ENCODE measurements at places on chromosomes 13 and 19.
A peak's percentile ranks its signal among the peaks of the same experiment; 100 is the strongest.

DNA sequence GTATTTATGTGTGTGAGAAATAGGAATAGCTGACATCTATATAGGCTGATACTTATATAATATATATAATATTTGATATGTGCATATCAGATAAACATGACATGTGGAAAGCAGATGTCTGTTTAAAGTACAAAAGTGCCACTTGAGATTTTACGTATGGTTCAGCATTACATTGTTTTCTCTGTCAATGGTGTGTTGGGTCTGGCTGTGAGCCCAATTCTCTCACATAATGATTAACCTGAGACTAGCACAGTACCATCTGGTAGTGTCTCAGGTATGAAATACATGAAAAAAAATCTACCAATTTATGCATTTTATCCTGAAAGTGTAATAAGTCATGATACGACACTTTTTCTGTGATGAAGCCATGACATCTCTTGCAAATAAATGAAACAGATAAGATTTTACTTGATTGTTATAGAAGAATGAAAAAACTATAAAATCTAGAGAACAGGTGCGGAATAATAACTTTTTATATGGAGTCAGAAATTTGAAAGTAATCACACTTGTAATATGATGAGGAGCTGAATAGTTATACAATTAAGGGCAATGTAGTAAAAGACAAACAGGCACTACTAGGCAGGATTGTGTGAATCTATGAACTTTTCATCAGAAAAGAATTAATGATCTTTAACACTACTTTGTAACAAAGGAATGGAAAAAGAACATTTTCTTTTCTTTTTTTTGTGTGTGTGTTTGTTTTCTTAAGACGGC is 1405.0 kb downstream of the OLFM4 start:
- peak; percentile 69 for DNase-seq

DNA sequence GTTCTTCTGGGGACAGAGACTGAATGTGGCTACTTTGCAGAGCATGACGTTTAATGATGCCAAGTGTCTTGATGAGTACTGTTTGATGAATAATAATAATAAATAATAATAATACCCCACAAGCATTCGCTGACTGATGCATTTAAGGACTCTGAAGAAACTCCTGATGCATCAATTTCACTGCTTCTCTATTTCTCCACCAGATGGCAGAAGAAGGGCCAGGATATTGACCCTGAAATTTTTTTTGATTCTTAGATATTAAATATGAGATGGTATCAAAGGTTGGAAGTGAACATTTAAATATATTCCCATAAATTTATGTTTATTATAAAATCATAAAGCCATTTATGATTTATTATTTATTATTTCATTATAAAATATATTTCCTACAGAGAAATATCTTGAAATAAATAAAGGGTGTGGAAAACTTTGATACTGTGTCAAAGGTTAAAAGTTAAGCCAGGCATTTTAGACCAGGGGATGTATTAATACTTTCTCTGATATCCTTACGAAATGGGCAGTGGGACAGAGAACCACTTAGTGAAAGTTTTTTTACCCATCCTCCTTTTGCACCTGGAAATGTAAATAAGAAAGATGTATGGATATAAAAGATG is 170.9 kb downstream of the LACC1 start:
- DNase-seq, result no peak

DNA sequence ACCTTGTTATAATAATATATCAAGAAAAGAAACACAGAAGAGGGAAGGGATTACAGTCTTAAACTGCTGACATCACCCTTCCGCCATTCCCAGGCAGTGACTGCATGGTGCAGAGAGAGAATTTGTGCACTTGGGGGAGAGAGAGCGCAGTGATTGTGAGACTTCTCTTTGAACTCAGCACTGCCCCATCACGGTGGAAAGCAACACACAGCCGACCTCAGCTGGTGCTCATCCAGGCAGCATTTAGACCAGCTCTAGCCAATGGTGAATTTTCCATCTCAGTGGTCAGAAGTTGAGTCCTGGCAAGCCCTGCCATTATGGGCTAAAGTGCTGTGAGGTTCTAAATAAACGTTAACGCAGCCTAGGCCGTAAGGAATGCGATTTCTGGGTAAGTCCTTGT is 1681.5 kb downstream of the EFNB2 start:
- DNase-seq, result no peak

DNA sequence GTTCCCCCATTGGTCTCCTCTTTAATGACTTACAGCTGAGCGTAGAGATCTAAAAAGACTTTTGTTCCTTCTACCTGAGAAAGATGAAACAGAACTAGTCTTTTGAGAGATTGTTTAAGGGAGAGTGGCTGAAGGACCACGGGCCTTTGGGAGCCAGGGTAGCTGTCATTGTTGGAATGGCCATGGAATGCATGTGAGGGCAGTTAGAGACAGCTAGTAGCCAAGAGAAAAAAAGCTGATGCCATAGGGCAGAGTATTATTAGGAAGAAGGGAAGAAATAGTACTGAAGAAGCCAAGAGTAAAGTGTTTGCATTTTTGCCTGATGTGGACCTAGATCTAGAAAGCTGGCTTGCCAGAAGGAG is 5.6 kb downstream of the ZNF507 start:
- no peak for DNase-seq

GRCh38 chr13:51697181-51697580 is 106.8 kb downstream of the DHRS12 start:
- DNase-seq, result no peak

- no peak for DNase-seq
Measured at GRCh38 chr19:40524655-40525054, 52.0 kb upstream of the SHKBP1 start.

- no peak for DNase-seq
Measured at GRCh38 chr13:41268764-41269163, 5.4 kb upstream of the MTRF1 start.

- DNase-seq, result no peak
Measured at GRCh38 chr19:33325920-33326319, 23.6 kb upstream of the CEBPA start.

GRCh38 chr19:33343859-33344572 is 29.5 kb upstream of the CEBPG start:
- DNase-seq, result no peak

DNA sequence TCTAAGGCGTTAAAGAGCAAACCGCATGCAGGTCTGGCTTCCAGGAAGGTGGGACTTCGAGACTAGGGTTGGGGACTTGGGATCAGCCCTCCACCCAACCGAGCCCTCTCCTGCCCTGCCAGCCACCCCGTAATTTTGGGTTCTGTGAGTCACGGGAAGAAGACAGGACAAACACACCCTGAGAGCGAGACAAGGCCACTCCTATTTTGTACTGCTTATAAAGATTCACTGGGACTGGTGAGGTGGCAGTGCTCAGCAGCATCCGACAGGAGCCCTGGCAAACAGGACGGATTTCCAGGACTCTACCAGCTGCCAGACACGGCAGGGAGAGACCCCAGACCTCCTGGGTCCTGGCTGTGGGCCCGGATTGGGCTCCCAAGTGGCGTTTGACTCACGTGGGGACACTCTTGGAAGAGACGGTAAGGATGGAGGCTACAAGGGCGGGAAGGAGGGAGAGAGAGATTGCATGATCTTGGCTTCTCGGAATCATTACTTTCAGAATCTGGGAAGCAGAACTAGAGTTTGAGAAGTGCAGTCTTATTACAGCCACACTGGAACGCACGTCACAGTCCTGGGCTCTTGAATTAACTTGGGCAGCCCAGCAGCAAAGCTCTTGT is at the start of gene C5AR2:
Gene C5AR2 (plus strand): TSS at position 245 of the 617 bp plus-strand sequence. CDS start 8,625 bp downstream, outside the sequence.
- no peak for DNase-seq

GRCh38 chr13:29718694-29719093 is 123.2 kb upstream of the SLC7A1 start:
- no peak for DNase-seq

DNA sequence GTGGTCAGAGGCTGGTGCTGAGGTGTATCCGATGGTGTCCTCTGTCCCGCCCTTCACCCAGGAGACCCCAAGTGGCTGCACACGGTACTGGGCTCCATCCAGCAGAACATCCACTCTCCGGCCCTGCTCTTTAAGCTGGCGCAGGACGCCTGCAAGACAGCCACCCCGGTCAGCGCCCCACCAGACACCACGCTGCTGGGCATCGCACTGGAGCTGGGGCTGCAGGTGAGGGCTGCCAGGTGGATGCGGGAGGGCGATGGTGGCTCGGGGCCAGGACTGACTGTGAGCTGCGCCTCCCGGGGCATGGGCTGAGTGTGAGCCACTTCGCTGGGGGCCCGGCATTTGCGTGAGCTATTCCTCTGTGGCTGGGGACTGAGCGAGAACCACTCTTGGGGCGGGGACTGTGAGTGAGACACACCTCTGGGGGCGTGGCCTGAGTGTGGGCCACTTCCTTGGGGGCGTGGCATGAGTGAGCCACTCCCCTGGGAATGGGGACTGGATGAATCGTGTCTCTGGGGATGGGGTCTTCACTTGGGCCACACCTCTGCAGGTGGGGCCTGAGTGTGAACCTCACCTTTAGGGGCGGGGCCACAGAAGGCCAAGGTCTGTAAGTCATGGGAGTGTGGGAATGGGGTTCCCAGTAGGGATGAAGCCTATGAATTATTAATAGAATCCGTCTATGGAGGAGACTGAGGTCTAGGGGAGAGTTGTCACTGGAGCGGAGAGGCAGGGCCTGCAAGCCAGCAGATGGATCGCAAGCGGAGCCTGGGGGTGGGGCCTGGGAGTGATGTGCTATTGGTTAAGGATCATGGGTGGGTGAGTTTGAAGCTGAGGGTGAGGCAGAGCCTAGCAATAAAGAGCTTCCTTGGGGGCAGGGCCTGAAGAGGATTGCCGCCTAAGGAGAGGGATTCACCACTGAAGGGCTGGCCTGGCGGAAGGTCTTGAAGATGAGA is 30.5 kb downstream of the ZSWIM4 start:
- no peak for DNase-seq

DNA sequence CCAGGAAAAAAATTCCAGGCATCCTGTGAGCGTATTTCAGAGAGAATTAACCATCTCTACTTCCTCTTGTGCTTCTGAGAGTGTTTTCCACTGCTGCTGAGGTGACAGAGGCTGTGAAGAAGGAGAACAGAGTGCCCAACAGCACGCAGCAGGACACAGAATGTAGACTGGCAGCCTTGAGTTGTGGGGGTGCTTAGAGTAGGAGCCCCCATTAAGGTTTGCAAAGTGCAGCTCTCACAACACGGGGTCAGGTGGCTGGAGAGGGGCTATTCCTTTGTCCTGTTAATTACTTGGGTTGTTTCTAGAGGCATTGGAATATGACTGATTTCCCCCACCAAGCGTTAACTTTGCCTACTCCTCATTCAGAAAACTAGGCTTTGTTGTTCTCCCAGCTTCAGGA is 370.6 kb downstream of the TSHZ3 start:
- no peak for DNase-seq

- no peak for DNase-seq
Measured at GRCh38 chr19:28497137-28497536, 715.8 kb downstream of the UQCRFS1 start.

GRCh38 chr19:44623080-44623479 is 9.7 kb downstream of the IGSF23 start:
- DNase-seq, result no peak

- DNase-seq, result peak; percentile 21
Measured at GRCh38 chr13:21478881-21479808, 20.0 kb upstream of the ZDHHC20 start.

- no peak for DNase-seq
Measured at GRCh38 chr13:36885901-36886300, 34.1 kb downstream of the SMAD9 start.

DNA sequence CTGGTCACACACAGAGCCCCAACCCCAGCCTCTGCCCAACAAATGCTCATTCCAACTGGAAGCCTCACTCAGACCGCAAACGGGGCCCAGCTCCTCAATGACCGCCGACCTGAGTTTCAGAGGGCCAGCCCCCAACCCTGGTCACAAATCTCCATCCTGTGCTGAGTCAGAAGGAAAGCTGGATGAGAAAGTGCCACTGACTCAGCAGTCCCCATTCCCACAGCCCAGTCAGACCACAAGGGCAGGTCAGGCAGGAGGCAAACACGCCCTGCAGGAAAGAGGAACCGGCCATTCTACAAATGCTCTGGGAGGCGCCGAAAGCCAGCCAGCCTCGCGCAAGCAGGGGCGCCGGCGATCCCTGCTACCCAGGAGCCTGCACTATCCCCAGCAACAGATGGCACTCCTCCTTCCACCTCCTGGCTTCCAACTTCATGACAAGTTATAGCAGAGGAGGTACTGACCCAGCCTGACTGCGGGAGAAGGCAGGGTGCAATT is 14.1 kb upstream of the PRKD2 start:
- DNase-seq, result no peak

DNA sequence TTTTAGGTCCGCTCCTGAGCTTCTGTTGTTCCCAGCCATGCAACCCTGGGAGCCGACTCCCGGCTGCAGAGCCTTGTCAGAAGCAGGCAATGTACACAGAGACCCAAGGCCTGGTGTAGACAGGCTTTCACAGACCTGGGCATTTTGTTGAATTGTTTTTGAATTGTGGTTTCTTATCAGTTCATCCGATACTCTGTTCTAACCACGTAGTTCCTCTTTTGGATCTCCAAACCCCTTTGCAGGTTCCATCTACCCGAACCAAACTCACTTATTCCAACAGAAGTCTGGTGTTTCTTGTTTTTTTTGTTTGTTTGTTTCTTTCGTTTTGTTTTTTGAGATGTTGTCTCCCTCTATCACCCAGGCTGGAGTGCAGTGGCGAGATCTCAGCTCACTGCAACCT is 6.3 kb upstream of the NLRP2 start:
- no peak for DNase-seq

DNA sequence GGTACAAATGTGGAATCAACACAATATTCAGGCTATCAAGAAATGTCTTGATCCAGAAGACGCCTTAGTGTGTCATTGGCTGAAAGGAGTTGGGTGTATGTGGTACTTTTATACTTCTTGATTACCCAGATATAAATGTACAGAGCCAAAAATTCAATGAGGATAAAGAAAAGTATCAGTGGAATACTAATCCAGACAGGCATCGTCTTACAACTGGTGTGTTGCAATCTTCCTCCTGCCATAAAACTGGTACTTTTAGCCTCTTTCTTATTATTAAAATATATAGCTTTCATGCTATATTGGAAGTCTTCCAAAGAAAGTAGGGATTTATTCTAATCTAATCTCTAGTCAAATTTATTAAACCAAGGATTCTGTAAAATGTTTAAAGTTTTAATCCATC is 388.6 kb upstream of the MIR17HG start:
- DNase-seq, result no peak

GRCh38 chr19:48355365-48355954 is 8.3 kb downstream of the TMEM143 start:
- no peak for DNase-seq

DNA sequence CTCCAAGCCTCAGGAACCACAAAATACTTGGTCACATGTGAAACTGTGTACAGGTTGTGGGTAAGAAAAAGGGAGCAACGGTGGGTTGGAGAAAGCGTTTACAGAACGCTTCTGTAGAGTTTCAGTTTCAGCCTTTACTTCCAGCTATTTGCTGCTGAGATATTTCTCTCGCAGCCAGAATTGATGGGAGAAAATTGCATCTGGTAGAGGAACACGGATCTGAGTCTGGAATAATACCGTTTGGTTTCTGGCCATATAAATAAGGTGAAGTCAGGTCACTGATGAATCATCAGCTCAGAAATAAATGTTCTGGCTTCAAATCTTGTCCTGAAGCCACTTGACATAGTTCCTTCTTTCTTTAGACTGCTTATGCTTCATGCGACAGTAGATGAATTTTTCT is 20.3 kb upstream of the RFC3 start:
- DNase-seq, result no peak

All from NCI-H2107 (cell line).